ENCODE measurements at places on chromosomes 5 and 9.

DNA sequence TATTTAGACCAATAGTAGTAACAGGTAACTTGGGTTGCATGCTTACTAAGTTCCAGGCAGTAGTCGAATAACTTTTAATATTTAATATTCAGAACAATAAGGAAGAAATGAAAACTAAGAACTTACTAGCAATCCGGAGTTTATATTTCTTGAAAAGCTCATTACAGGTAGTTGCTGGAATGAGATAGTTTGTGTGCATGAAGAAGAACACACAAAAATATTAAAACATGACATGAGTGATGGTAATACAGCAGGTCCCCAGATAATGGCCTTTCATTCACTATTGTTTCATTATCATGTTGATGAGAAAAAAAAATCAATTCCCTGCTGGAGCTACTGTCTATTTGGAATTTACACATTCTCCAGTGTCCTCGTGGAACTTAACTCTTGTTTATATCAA, 44.7 kb downstream of the EXOSC2 start:
- peaks cover 5% of the 10 kb centered on the region for H3K36me3 ChIP-seq
- H3K27me3 ChIP-seq: no peaks in the 10 kb centered on the region
- H3K4me1 ChIP-seq: peaks cover 3% of the 10 kb centered on the region
- no peak overlapping the region for H3K27ac ChIP-seq

DNA sequence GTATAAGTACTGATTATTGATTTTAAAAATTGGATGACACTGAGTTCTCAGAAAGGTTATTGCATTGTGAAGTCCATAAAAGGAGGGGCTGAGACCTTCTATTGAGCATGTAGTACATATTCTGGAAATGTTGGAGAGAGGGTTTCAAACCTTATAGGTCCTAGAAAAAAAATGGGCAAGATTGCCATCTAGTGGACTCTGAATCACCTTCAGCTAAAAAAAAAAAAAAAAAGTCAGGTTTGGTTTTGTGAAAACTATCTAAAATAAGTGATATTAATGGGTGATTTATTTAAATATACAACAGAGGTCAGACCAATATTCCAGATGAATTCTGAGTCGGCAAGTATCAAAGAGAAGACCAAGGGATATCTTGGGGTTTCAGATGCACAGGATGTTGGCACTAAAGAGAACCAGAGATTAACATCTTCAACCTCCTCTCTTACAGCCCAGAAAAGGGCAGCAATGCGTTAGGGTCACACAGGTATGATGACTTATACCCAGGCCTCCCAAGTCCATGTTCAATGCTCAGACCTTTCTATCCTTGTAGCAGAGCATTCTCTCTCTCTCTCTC, 109.8 kb upstream of the NMUR2 start:
- no peaks in the 10 kb centered on the region for H3K4me1 ChIP-seq
- no peak overlapping the region for H3K4me3 ChIP-seq
- no peaks in the 10 kb centered on the region for H3K36me3 ChIP-seq
- peak; percentile 25 for DNase-seq
- no peaks in the 10 kb centered on the region for H3K27me3 ChIP-seq
- no peak overlapping the region for H3K27ac ChIP-seq

GRCh38 chr9:114518120-114518519, 12.8 kb upstream of the WHRN start:
- H3K4me1 ChIP-seq: no peaks in the 10 kb centered on the region
- no peak overlapping the region for H3K4me3 ChIP-seq
- no peaks in the 10 kb centered on the region for H3K36me3 ChIP-seq
- H3K27ac ChIP-seq: no peak overlapping the region
- DNase-seq: no peak
- H3K27me3 ChIP-seq: peaks cover 58% of the 10 kb centered on the region

DNA sequence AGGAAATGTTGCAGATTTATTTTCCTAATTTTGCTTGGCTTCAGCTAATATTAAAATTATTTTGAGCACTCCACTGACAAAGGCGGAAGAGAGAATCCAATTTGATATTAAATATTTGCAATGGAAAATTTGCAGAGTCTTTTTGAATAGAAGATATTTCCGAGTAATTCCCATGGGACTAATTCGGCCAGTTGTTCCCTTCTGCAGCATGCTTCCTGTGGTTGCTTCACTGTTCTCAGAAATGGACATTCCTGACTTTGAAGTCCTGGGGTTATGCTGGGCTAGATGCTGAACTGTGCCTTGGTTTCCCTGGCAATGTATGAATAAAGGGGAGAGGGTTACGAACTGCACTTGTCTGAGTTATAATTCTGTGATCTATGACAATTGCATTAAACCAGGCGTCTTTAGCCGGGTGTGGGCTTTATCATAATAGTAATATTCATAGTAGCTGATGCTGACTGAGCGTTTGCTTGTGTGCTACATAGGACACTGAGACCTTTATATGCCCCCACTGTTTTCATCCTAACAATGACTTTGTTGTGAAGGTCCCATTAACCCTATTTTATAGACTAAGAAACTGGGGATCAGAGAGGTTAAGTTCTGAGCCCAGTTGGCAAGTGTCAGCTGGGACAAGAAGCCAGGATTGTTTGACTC, 114.5 kb upstream of the SPRY4 start:
- no peaks in the 10 kb centered on the region for H3K27me3 ChIP-seq
- no peaks in the 10 kb centered on the region for H3K36me3 ChIP-seq

- H3K4me1 ChIP-seq: peaks cover 26% of the 10 kb centered on the region
- peak overlapping the region; percentile 63 for H3K27ac ChIP-seq
- no peaks in the 10 kb centered on the region for H3K27me3 ChIP-seq
- H3K36me3 ChIP-seq: no peaks in the 10 kb centered on the region
Observed at GRCh38 chr5:179264783-179265513, 80.3 kb downstream of the ADAMTS2 start.

DNA sequence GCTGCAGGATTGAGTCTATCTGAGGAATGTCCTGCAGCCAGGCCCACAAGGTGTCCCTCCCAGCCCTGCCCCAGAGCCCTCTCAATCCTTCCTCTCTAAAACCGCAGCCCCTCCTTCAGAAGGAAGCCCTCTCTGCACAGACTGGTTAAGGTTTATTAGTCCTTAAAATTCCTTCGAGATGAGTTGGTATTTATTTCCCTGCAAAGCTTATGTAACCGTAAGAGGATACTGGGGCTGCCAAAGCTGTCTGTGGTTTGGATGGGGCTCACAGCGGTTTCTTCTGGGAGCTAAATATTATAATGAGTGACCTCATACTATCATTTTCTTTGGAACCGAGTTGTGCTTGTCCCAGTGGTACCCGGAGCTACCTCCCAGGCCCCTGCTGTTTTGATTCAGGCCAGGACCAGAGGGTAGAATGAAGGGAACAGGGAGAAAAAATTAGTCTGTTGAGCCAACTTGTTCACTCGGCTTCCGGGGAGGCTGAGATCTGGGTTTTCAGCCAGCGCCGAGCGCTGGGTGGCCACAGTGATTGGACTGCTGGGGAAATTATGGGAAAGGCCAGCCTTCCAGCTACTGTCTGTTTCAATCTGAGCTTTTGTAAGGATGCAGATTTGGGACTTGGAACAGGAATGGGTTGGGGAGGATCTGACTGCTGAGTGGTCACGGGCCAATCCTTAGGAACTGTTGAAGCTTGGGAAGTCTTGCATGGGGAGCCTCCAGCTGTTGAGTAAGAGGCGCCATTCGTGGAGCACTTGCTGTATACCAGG, 107.5 kb downstream of the NDFIP1 start:
- DNase-seq: peak; percentile 96
- peak overlapping the region; percentile 53 for H3K27ac ChIP-seq
- peaks cover 10% of the 10 kb centered on the region for H3K4me1 ChIP-seq
- H3K36me3 ChIP-seq: no peaks in the 10 kb centered on the region
